Immature natural killer cell (primary cell): ENCODE measurements at places on chromosomes 1 and 21. TPM values are rescaled to one million over a fixed set of nuclear protein-coding genes. Genes with fewer than 3 reads are reported as not detected.
A peak's percentile ranks its signal among the peaks of the same experiment; 100 is the strongest.

GRCh38 chr1:160519642-160520435 lies 3.2 kb downstream of the SLAMF6 start:
- peak; percentile 60 for DNase-seq

DNA sequence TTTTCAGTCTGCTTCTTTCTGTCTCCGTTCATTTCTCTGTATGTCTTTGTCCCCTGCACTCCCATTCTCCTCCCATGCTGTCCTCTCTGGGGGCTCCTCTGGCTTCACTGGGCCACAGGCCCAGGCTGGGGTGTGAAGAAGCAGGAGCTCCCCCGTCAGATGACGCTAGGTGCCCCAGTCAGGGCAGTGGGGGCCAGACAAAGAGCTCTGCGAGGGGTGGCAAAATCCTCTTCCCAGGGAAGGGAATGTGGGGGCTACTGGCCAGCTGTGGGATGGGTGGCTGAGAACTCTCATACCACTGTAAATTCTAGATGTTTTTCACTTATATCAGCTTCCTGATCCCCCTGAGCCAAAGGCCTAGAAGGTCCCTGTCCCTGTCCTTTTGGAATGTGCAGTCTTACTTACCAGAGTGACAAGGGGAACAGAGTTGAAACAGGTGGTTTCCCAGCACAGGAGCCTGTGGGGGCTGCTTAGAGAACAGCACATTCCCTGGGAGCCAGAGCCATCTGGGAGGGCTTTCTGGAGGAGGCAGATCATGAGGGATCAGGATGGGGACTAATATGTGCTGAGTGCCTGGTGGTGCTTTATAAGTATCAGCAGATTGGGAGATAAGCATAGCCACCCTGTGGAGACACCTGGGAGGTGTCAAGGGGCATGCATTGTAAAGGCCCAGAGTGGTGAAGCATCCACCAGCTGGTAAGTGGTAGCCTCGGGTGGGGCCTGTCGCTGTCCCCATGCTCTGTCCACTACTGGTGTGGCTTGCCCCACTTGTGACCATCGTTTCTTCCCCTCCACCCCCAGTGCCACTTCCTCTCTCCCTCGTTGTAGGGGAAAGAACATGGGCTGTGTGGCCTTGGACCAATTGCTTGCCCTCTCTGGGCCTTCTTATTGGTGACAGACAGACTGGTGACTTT lies 10.1 kb upstream of the PADI1 start:
- DNase-seq, result no peak

Gene FALEC
- not detected for polyA plus RNA-seq

- no peak for DNase-seq
These were observed 156.1 kb downstream of the NR5A2 start for GRCh38 chr1:200183637-200184036.

Gene CLCNKB
- not detected for polyA plus RNA-seq

DNA sequence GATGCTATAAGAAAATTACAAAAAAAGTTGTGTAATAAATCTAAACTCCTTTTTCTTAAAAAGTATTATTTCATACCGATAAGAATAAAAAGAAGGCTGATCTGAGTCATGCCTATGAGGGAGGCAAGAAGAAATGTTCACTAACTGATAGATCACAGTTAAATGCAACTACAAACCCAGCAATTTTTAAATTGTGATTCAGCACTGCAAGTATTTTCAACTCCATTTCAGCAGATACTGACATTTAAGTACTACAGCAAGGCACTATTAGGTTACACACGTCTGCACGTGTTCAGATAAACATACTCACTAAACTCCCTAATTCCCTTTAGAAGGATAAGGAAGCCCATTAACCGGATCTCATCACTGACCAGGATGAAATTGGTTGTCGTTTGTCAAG lies 213.3 kb upstream of the ZRANB2 start:
- DNase-seq, result no peak
